ENCODE measurements at places on chromosomes 12 and 14.
A peak's percentile ranks its signal among the peaks of the same experiment; 100 is the strongest.

DNA sequence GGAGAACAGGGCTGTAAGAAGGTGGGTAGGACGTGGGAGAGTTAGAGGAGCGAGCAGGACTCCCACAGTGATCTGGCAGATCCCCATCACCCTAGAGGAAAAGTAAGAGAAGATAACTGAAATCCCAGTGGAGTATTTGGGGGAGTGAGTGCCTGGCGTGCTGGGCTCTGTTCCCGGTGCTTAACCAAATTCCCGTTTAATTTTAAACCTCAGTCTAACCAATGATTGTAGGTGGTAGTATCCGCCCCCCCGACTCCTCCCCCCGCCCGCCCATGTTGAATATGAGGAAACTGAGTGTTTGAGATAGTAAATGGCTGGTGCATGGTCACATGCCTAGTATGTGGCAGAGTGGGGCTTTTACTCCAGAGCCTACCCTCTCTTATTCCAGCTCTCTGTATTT is 1.2 kb downstream of the TARBP2 start:
- no peak for DNase-seq

DNA sequence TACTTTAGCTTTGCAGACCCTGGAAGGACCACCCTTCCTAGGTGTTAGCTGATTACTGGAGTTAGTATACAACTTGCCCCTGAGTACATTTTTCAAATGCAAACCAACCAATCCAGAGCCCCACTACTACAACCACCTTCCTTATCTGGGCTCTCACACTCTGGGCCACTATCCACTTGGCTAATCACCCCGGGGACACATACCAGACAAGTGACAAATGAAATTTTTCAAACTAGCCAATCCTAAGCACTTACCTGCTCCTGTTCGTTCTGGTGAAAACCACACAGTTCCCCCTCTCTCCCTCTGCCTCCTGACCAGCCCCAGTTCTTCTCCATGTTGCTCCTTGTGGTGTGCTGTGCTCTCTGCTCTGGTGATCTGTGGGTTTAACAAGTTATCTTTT is 140.4 kb downstream of the CNTN1 start:
- DNase-seq = no peak

DNA sequence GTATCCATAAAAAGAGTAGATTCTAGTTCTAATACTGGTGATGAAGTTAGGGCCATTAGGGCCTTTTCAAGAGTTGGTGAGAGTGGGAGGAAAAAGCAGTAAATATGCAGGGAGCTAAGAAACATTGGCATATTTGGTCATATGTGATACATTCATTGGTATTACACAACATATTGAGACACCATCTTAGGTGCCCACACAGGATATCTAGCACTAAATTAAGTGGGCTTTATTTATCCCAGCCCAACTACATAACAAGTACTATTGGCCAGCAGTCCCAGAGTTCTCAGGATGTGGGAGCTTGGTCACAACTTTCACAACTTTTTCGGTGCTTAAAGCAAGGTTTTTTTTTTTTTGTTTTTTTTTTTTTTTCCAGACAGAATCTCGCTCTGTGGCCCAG is 2.0 kb upstream of the ING4 start:
- no peak for DNase-seq

- no peak for DNase-seq
These were observed 28.9 kb downstream of the RXYLT1 start for GRCh38 chr12:63808631-63809030.

- no peak for DNase-seq
These were observed 120.1 kb downstream of the ASCL4 start for GRCh38 chr12:107894589-107894988.

DNA sequence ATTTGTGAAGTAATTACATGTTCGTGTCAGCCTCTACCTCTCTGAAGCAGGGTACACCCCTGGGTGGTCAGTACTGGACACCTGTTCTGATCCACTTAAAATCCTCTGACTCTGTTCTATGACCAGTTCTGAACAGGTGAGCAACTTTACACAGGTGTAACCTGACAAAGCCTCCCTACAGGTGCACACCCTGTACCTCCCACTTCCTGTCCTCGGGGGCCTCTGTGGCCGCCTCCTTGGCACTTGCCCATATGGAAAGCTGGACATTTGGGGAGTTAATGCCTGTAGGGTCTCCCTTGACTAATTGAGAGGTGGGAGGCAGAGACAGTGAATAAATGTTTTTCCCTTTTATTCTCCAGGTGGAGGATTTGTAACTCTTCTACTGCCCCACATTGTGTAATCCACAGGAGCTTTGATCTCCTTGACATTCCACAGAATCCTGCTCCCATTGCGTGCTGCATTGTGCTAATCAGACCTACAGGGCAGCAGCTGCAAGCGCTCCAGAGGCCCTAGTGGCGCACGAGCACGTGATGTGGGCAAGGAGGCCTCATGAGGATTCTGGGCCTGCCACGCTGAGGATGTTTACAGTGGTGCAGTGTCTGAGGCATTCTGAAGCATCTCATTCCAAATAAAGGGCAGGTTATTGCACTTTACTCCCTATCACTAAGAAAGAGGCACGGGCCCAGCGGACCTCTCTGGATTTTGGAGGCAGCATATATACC is 45.8 kb upstream of the BATF start:
- DNase-seq = no peak

GRCh38 chr14:105912641-105913180 is 386.3 kb downstream of the TMEM121 start:
- no peak for DNase-seq

DNA sequence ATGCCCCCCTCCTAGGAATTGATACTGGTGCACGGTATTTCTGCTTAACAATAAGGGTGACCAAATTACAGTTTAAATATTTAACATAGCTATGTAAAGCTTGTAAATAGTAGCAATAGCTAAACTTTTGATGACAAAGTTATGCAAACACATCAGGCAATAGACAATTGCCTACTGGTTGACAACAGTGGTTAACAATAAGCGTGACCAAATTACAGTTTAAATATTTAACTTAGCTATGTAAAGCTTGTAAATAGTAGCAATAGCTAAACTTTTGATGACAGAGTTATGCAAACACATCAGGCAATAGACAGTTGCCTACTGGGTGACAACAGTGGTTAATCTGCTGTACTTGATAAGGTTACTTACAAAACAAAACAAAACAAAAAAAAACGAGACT is 886.5 kb upstream of the FLRT2 start:
- no peak for DNase-seq

GRCh38 chr14:73424453-73424852 is 33.9 kb downstream of the NUMB start:
- no peak for DNase-seq

DNA sequence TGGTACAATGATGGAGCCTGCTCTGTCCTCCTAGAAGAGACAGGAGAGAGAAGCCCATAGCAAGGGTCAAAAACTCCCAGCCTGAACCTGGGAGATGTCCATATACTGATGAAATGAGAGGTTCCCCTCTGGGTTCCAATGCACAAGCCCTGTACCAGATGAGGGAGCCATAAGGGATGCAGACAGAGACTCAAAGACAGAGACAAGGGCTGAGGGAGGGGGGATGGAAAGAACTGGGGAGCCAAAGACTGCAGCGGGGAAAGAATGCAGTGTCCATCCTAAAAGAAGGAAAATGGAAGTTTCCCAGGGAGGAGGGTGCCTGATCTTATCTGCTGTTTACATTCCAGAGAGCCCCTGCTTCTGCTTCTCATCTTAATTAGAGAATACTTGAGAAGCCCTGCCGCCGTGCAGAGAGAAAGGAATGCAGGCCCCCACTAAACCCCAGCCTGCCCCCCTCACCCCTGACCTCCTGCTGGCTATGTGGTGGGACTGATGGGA is 27.7 kb downstream of the KRT18 start:
- no peak for DNase-seq

GRCh38 chr12:105402366-105402765 is 71.9 kb downstream of the C12orf75 start:
- no peak for DNase-seq

DNA sequence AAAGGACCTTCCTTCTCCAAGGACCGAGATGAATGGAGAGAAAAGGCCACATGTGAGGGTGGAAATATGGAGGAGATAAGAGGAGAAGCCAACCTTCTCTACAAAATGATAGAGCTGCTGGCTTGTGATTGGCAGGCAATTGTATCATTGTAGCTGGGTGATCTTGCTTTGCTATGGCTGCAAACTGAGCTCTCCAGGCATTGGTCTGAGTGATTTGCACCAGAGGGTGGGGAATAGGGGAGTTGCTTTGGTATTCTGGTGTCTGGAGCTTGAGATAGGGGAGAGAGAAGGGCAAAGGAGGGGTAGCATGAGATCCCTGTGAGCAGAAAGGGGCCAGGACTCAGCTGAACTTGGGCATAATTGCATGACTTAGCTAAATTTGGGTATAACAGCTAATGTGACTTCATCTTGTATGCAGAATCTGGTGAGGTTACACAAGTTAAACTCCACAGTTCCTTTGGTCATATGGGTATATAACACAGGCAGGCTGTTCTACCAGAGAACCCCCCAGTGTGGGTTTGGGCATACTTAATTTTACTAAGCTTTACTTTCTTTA is 72.0 kb downstream of the FOS start:
- no peak for DNase-seq

GRCh38 chr12:98464190-98464589 is 51.2 kb upstream of the TMPO start:
- no peak for DNase-seq

GRCh38 chr14:59961518-59962062 is 41.6 kb downstream of the LRRC9 start:
- DNase-seq = no peak

DNA sequence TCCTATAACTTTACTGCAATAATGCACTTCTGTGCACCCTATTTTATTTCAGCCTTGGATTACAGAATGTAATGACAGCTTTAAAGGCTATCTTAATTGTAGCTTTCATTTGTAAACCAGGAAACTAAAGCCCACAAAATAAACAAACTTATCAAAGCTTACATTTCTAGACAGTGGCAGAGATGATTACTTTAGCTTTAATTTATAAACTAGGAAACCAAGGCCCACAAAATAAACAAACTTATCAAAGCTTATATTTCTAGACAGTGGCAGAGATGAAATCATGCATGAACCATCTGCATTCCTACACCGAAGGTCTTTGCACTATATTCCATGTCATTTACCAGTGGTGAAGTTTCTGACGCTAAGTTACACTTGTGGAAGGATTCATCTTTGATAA is 74.4 kb downstream of the PRKD1 start:
- no peak for DNase-seq

DNA sequence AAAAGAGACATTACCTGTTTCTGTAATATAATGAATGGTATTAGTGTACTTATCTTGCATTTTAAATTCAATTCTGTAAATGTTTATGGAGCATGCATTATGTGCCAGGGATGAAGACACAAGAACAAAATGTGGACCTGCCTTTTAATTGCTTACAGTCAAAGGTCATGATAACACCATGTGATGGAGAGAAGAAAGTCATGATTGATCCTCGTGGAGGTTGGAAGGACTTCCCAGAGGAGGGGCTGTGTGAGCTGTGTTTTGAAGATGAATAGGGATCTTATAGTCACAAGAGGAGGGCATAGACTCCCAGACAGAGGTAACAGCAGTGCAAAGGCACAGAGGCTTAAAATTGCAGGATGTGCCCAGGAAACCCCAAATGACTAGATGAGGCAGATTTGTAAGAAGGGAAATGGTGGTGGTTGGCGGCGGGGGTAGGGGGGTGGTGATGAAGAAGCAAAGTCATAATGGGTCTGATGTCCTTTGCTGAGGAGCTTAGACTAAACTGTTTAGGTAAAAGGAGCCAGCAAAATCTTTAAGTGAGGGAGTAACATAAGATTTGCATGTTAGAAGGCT is 151.5 kb downstream of the PRKCH start:
- DNase-seq = peak; percentile 40

DNA sequence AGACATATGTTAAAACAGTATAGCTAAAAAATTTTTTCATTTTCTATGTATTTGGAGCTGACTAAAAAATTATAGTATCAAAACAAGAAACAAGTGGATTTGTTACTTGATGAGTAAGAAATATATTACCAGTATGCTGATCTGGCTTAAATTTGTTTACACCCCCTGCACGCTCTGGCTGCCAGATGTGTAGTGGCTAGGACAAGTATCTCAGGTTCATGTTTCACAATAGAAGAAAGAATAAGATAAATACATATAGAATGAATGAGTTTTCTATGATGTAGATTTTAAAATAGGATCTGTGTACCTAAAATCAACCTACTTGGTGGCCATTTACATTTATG is 13.1 kb downstream of the NAA30 start:
- no peak for DNase-seq

DNA sequence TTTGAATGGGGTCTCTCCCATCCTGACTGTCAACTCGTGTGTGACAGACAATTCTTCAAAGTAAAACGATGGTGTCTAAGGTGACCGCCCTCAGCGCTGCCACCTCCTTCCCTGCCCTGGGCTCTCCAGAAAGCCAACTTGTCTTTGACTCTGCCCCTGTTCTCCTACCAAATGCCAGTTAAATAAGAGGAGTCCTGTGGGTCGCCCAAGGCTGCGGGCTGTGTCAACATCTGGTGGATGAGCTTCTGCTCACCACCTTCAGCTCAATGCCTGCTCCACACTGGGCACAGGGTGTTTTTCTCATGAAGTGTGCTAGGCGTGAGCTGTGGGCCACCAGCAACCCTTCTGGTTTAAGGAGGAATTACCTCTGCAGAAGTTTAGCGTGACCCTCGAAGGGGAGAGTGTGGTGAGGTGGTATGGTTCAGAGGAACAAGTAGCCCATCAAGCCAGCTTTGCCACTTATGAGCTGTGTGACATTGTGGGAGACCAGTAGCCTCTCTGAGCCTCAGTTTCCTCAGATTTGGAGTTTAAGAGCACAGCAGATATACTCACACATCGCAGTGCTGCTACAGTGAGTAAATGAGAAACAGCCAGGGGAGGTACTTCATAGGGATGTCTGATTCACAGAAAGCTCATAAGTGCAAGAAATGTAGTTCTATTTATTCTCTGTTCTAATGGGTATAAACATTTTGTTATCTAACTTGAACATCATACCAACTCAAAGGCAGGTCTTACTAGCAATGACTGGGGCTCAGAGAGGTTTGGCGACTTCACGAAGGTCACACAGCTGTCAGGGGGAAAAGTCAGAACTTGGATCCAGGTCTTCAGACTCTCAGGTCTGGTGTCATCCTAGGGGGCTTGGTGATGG is 12.1 kb downstream of the SERPINA1 start:
- no peak for DNase-seq

DNA sequence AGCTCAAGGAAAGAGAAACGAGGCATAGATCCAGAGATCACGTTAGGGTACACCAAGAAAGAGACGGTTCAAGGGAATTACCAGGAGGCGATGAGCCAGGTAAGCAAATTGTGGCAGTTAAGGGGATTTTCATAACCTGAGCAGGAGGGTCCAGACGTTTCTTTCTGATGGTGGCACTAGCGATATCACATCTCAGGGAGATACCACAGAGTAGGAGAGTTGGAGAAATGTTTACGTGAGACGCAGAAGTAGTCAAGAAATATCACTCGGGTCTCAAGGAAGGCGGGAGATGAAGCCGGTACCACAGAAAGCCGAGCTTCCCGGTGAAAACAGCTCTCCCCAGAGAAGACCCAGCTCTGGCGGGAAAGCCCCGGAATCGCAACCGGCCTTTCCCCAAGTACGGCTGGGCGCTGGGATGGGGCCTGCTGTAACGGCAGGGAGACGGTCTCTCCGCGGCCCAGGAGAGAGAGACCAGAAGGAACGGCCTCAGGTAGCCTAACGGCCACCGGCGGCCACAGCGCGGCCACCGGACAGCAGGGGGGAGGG is 485 bp downstream of the SENP1 start:
- DNase-seq = peak; percentile 28

- DNase-seq = no peak
These were observed 37.4 kb downstream of the SH2B3 start for GRCh38 chr12:111443086-111443485.

GRCh38 chr12:22670762-22671161 is 45.8 kb downstream of the ETNK1 start:
- DNase-seq = no peak

- DNase-seq = no peak
These were observed 6.3 kb downstream of the PCK2 start for GRCh38 chr14:24100197-24100981.

Measured in stimulated activated CD8-positive, alpha-beta memory T cell treated with anti-CD3 and anti-CD28 coated beads, Interleukin-2, amount 100 ng/mL, for 1 hour (primary cell).